ENCODE measurements at places on chromosomes 5 and 9.

GRCh38 chr9:21585756-21586752 lies 103.9 kb upstream of the IFNE start:
- DNase-seq = no peak

- no peak for DNase-seq
Measured at GRCh38 chr9:126615245-126615790, 1.6 kb downstream of the LMX1B start.

- DNase-seq = peak; percentile 96
Measured at GRCh38 chr9:4832786-4833579, 40.2 kb downstream of the RCL1 start.

GRCh38 chr5:91257301-91257700 lies 125.8 kb downstream of the ARRDC3 start:
- peak; percentile 12 for DNase-seq

DNA sequence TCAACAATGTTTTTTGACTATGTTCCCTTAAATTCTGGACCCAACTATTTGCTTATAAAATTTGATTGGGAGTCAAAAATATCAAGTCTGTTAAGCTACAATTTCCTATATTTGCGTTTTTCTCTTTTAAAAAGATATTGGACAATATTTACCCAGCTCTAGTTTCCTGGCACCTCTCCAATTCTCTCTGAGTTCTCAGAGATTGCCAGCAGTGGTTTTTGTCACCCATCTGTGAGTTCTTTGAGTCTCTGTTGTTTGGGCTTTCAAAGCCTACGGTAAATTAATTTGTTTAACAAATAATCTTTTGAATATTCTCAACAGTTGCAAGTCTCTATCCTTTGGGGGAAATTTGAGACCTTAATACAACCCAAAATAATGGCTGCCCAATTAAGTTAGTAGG lies 174.2 kb upstream of the PUM3 start:
- DNase-seq = no peak

GRCh38 chr5:179190851-179191505 lies 130.8 kb downstream of the ZNF354C start:
- DNase-seq = no peak

DNA sequence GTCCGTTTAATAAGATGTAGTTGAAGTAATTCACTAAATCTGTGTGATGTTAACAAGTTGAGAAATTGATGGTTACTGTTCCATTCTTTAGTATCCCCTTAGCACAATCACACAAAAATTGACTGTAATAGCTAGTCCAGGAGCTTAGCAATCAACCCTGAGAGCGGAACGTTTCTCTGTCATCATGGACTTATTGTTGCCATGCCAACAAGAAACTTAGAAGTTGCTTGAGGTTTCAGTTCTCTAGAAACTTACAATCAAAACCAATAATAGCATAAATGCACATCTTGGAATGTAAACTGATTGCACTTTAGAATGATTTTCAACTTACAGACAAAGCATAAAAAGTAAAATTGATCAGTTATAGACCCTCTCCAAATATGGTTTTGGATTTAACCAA lies 125.4 kb upstream of the ANKH start:
- DNase-seq = no peak

DNA sequence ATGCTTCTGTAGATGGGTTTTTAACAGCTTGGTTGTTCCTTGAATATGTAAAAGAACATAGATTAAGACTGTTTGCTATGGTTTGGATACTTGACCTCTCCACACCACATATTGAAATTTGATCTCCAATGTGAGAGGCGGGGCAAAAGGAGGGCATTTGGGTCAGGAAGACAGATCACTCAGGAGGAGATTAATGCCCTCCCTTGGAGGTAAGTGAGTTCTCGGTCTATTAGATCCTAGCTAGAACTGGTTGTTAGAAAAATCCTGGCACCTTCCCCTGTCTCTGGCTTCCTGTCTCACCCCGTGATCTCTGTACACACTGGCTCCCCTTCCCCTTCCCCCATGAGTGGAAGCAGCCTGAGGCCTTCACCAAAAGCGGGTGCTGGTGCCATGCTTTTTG lies 281.1 kb upstream of the ANKRD55 start:
- DNase-seq = no peak

GRCh38 chr5:57072218-57072892 lies 101.5 kb upstream of the GPBP1 start:
- DNase-seq = no peak

GRCh38 chr9:18857334-18857733 lies 175.7 kb downstream of the SAXO1 start:
- no peak for DNase-seq

GRCh38 chr5:100789694-100790093 lies 113.4 kb downstream of the ST8SIA4 start:
- DNase-seq = no peak

DNA sequence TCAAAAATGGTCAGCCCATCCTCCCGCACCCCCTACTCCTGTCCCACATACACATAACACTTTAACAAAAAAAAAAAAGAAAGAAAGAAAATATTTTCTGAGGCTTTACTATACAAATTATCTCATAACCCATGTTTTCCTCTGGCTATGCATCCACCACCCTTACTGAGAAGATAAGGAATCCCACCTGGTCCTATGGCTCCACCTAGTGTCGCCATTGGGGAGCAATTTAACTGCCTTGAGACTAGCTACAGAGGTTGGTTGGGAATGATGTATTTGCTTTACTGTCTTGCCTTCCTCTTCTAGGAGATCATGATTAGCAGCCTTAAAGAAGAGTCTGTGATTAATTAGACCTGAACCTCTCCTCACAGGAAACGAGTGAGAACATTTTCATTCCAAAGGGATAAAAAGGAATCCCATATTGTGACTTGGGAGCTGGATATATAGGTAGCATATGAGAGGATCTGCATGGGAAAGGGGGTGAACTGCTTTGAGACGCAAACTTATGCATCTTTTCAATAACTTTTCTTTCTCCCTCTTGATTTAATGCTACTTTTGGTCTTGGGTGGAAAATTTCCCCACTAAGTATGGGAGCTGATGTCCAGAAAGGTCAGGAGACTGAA lies 77.7 kb upstream of the SELENOP start:
- peak; percentile 69 for DNase-seq

- no peak for DNase-seq
Measured at GRCh38 chr5:8981016-8981415, 564.9 kb downstream of the SEMA5A start.

DNA sequence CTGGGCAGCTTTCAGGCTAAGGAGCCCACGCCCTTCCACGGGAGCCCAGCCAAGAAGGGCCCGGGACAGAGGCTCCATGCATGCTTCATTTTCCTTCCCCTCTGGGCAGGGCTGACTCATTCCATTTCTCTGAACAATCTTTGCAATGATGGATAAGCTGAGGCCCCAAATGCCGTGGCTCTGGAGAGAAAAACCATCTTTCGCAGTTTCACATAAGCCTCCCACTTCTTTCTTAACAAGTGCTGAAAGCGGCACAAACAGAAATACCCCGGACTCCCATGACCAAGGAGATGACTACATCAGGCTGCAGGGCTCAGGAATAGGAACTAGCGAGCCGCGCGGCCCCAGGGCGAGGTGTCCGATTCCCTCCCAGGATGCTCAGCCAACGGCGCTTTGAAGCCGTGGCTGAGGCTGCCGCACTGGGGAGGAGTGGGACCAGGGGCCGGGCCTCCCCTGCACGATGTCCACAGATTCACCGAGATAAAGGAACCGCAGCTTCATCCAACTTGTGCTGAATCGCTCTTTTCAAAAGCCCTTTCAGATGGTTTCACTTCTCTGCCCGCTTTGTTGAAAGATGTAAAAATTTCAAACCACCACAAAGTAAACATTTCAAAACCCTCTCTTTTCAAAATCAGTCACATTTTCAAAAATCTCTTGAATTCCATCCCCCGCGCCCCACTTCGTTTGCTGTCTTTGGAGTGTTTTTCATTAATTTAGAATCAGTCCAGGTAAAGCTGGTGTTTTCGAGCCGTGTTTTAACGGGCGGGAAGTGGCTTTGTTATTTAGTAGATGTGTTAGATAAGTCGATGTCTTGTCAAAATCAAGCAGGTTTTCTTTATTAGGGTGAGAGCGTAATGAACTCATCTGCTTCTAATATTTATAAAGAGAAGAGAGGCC lies 96.5 kb upstream of the LMX1B start:
- peak; percentile 35 for DNase-seq

GRCh38 chr5:117299936-117300328 lies 725.3 kb upstream of the SEMA6A start:
- DNase-seq = no peak

- DNase-seq = peak; percentile 51
Measured at GRCh38 chr5:170863646-170864045, 1.8 kb downstream of the RANBP17 start.

DNA sequence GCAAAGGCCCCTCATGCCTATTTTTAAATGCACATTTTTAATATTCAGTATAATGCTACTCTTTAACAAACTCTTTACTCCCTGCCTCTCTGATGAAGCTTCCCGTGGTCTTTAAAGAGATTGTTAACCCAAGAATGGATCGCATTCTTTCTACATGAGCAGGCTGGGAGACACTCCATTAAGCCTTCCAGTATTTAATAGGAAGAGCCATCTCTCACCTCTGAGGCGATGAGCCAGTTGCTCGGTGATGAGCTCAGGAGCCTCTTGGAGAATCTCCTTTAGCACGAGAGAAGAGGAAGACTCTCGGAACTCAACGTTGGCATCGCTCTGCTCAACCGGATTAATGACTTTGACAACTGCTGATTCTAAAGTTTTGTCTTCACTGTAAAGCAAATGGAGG lies 59.6 kb downstream of the PRUNE2 start:
- no peak for DNase-seq

DNA sequence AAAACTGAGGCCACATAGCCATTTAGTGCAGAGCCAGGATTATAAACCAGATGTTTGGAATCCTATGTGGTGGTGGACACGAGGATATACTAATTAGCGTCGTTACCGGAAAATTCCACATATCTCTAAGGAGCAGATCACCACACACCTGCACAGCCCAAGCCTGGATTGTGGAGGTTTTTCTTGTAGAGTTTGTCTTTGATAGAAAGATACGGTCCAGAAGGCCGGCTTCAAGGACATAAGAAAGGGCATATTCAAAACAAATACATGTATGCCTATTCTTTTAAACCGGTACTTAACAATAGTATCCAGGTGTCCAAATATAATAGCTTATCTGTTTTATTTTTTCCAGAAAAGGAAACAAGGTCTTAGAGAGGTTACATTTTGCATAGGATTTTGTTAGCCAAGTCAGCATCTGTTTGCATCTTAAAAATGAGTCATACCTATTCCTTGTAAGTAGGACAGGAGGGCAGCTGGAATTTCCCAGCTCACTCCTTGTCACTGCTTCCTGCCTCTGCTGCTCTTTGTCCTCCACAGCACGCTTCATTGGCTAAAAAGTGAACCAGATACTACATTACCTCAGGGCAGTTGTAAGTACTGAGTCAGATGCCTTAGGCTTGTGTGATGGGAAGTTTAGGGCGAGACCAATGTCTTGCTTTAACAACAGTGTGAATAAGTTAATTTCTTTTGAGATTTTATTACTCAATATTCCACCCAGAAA lies 3.6 kb downstream of the TMC1 start:
- DNase-seq = peak; percentile 93

- DNase-seq = no peak
Measured at GRCh38 chr9:77224746-77225312, 47.5 kb downstream of the VPS13A start.

DNA sequence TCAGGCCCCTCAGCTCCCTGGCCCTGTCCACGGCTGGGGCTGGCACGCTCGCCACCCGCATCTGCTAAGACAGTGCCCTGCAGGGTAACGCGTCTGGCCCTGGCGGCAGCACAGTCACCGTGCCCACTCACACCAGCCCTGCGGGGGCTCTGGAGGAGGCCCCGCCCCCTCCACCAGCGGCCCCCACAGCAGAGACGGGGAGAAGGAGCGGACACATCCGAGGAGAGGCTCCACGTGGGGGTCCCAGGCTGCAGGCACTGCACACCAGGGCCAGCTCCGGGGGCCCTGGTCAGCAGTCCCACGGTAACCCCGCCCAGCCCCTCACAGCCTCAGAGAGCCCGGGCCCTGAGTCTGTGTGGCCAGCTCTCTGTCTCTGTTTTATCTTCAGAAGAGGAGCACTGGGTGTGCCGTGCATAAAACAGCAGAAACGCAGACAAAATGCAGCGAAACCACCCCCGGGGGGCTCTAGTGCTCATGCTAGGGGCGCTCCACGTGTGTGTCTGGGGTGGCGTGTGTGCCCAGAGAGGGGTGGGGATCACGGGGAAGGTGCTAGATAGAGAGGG lies 47.5 kb upstream of the NRARP start:
- no peak for DNase-seq
